ENCODE measurements at places on chromosomes 6 and 20.
A peak's percentile ranks its signal among the peaks of the same experiment; 100 is the strongest.

DNA sequence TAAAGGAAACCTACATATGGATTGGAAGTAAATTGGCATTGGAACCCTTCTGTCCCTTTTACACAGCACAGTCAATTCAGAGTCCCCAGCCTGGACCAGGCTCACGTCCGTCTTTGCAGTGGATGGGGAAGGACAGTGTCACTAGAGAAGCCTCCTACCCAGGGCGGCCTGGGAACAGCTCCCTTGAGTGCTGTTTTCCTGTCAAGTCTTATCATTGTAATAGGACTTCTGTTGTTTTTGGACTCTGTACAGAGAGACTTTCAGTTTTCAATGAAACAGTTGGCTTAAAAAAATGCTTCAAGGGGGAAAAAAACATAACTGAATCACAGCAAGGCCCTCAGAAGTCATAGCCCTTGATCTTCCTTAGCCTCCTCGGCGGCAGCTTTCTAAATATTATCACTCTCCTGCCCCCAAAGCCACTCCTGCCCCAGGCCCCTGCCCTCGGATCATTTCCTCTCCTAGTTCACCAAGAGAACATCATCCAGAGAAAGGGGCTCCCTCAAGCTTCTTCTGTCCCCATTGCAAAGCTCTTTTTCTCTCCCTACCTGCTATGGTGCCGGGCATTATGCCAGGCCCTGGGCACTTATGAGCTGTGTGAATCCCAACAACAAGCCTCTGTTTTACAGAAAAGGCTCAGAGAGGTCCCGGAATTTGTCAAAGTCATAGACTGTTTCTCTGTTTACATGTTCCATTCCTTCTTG, 37.8 kb upstream of the CNKSR3 start:
- H3K4me1 ChIP-seq, result no peaks in the 10 kb centered on the region
- DNase-seq, result no peak
- H3K27me3 ChIP-seq, result no peaks in the 10 kb centered on the region
- H3K4me3 ChIP-seq, result no peak overlapping the region

DNA sequence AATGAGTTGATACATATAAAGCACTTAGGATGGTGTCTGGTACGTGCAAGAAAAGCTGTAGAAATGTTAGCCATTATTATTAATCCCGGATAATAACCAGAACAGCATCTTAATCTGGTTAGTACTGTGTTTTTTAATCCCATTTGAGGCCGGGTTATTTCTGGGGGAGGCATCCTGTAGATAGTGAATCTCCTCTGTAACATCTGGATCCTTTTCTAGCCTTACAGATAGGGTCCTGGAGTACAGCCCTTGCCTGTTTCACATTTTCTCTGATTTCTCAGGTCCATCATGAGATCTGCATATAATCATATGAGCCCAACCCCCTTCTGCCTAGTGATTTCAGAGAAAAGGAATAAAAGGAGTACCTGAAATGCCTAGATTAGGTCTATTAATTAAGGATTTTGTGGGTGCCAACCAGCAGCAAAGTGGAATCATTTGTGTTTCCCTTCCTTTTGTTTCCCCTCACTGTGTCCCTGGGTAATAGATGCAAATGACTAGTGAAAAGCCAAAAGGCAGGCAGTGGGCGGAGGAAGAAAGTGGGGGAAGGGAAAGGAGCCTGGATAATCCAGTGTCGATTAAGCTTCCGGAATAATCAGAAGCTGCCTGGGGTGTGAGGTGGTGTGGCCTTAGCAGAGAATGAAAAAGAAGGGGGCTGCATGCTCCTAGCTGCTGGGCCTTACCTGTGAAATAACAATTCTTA, 88.9 kb downstream of the SOBP start:
- no peak for DNase-seq
- no peaks in the 10 kb centered on the region for H3K27me3 ChIP-seq
- no peak overlapping the region for H3K27ac ChIP-seq
- H3K4me1 ChIP-seq, result peaks cover 10% of the 10 kb centered on the region
- H3K36me3 ChIP-seq, result no peaks in the 10 kb centered on the region

DNA sequence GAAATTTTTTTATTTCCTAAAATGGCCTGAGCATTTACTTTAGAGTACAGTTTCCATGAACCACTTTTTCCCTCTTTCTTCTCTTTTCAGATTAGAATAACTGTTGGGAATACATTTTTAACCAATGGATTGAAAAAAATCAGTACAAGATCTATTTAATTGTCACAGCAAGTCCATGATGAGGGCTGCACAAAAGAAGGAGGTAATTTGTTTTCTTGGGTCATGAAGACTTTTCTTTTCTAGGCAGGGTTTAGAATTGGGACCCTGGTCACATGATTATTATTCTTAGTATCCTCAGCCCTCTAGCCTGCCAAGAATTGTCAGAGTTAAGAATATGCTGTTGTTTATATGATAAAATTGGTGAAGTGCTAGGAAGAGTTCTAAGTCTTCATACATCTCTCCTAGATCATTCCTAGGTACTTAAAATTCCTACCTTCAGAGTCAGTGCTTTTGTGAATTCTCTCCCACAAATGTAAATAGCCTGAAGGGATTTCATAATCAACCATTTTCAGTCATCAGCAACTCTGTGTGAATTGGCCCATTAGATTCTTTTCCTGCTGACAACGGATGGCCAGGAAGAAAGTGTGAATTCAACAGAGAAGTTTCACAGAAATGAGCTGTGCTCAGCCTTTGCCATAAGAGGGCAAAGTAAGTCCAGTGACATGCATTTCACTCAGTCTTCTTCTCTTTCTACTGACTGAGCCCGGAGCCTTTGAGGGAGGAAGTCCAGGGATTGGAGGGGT, 32.4 kb upstream of the TPBG start:
- peaks cover 20% of the 10 kb centered on the region for H3K4me1 ChIP-seq
- H3K4me3 ChIP-seq, result peak overlapping the region; percentile 37
- H3K27ac ChIP-seq, result peak overlapping the region; percentile 43
- no peaks in the 10 kb centered on the region for H3K27me3 ChIP-seq
- H3K36me3 ChIP-seq, result no peaks in the 10 kb centered on the region
- peak; percentile 86 for DNase-seq

GRCh38 chr6:56388415-56388755, 141.0 kb upstream of the COL21A1 start:
- no peak overlapping the region for H3K4me3 ChIP-seq
- H3K4me1 ChIP-seq, result no peaks in the 10 kb centered on the region
- H3K27me3 ChIP-seq, result no peaks in the 10 kb centered on the region
- DNase-seq, result no peak
- no peak overlapping the region for H3K27ac ChIP-seq

All from GM23248 (cell line).